RCC 7860 (cell line): ENCODE measurements at places on chromosomes 6 and 20.

- DNase-seq, result no peak
Measured at GRCh38 chr6:118306392-118307238, 241.5 kb upstream of the PLN start.

GRCh38 chr6:19354181-19354580 lies 483.0 kb upstream of the ID4 start:
- no peak for DNase-seq

DNA sequence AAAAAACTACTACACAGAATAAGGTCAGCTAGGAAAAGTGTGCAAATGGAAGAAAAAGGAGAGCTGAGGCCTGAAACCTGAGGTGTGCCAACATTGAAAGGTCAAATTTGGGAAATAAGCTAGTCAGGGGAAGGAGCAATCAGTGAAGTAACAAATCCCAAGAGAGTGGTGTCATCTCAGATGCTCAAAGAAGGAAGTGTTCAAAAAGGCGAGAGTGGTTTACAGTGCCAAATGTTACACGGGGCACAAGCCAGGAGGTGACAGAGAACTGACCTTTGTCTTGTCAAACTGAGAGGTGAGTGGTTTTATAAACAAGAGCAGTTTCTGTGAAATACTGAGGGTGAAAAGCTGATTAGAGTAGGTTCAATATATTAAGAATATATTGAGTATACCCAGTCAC lies 83.0 kb upstream of the TCF21 start:
- DNase-seq, result no peak

- no peak for DNase-seq
Measured at GRCh38 chr20:13423472-13424173, 202.5 kb downstream of the ISM1 start.

DNA sequence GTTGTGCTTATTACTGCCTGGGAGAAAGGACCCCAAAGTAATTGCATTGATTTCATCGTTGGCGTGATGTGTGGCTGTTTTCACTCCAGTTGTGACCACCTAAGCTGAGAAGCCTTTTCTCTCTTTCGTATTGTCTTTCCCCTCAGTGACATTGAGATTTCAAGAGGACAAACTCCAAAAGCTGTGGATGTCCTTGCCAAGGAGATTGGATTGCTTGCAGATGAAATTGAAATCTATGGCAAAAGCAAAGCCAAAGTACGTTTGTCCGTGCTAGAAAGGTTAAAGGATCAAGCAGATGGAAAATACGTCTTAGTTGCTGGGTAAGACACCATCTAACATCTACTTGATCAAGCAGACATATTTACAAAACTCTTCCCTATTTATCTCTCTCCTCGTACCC lies 60.5 kb downstream of the MTHFD1L start:
- no peak for DNase-seq

GRCh38 chr20:17773619-17774018 lies 73.9 kb downstream of the BANF2 start:
- DNase-seq, result no peak

GRCh38 chr20:25538838-25539665 lies 46.3 kb downstream of the NINL start:
- no peak for DNase-seq

GRCh38 chr20:48416002-48416401 lies 411.8 kb downstream of the PREX1 start:
- DNase-seq, result no peak
